ENCODE measurements at places on chromosomes 16 and 17. TPM values are rescaled to one million over a fixed set of nuclear protein-coding genes. Genes with fewer than 3 reads are reported as not detected.
A peak's percentile ranks its signal among the peaks of the same experiment; 100 is the strongest.

- no peak for DNase-seq
- H3K4me1 ChIP-seq, result no peaks in the 10 kb centered on the region
- H3K27ac ChIP-seq, result no peak overlapping the region
- H3K27me3 ChIP-seq, result no peaks in the 10 kb centered on the region
- no peak overlapping the region for H3K4me3 ChIP-seq
Observed at GRCh38 chr16:8720967-8721308, 46.5 kb downstream of the ABAT start.

The CMTM1 gene
- 0.81 TPM for total RNA-seq

DNA sequence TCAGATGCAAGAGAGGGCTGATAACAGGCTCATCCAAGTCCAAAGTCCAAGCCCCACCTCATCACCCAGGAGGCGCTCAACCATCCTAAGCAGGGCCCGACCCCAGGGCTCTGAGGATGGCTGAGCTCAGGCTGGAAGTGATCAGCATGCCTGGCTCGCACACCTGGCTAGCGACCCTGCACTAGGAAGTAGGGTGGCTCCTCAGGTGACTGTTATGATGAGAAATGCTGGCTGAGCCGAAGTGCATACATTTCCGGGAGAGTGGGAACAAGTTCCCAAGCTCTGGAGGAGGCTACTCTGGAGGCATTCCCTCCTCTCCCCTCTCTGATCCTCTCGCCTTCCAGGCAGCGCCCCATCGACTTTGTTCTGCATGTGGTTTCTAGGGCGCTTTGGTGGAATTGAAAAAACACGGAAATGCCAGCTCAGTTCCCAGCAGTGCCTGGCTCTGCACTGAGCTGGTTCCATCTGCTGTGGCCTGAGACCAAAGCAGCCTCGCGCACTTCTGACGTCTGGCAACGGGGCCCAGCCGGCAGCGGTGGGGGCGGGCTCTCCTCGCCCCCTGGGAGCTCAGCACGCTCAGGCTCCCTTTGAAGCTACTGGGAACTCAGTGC, 130.3 kb downstream of the IRF8 start:
- no peak overlapping the region for H3K4me3 ChIP-seq
- H3K27ac ChIP-seq, result no peak overlapping the region
- no peaks in the 10 kb centered on the region for H3K36me3 ChIP-seq
- H3K27me3 ChIP-seq, result no peaks in the 10 kb centered on the region

DNA sequence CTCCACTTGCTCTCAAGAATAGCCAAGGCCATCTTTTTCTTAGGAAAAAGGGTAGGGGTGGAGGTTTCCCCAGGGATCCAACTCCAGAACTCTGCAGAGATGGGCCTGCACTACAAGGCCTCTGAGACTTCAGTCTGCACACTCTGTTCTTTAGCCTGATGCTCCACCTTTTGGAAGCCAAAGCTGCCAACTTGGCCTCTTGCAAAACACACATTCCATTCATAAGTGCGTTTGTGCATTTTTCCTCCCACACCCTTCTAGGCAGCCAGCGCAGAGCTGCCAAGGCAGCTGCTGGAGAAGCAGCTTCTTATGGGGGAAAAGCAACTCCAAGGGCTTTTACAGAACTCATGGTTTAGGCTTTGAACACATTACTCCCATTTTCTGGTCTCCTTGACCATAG, 45.3 kb downstream of the REXO5 start:
- H3K36me3 ChIP-seq, result peaks cover 8% of the 10 kb centered on the region
- peak; percentile 59 for DNase-seq
- peak overlapping the region; percentile 95 for H3K27ac ChIP-seq
- peaks cover 36% of the 10 kb centered on the region for H3K4me1 ChIP-seq
- no peaks in the 10 kb centered on the region for H3K27me3 ChIP-seq

GRCh38 chr16:10629592-10629963, 49.2 kb upstream of the EMP2 start:
- no peaks in the 10 kb centered on the region for H3K36me3 ChIP-seq
- H3K27me3 ChIP-seq, result no peaks in the 10 kb centered on the region
- DNase-seq, result no peak

GRCh38 chr17:19703106-19703827, 13.1 kb downstream of the SLC47A2 start:
- H3K27ac ChIP-seq, result peak overlapping the region; percentile 69
- H3K27me3 ChIP-seq, result no peaks in the 10 kb centered on the region
- H3K4me1 ChIP-seq, result peaks cover 10% of the 10 kb centered on the region
- H3K36me3 ChIP-seq, result no peaks in the 10 kb centered on the region
- DNase-seq, result no peak

DNA sequence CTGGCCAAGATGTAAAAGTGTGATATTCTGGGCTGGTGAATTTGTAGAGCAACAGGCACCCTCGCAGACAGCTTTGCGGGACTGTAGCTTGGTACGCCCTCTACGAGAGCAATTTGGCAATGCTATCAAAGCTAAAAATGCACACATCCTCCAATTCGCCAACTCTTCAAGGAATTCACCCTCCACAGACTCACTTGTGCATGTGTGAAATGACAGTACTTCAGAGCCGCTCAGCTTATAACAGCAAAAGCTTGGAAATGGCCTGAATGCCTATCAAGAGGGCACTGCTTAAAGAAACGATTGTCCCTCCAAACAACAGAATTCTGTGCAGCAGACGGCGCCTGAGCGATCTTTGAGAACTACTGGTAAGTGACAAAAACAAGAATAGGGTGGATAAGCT, 130.8 kb downstream of the SDK2 start:
- no peak for DNase-seq
- no peaks in the 10 kb centered on the region for H3K4me1 ChIP-seq
- no peak overlapping the region for H3K4me3 ChIP-seq
- no peaks in the 10 kb centered on the region for H3K27me3 ChIP-seq
- H3K36me3 ChIP-seq, result no peaks in the 10 kb centered on the region

DNA sequence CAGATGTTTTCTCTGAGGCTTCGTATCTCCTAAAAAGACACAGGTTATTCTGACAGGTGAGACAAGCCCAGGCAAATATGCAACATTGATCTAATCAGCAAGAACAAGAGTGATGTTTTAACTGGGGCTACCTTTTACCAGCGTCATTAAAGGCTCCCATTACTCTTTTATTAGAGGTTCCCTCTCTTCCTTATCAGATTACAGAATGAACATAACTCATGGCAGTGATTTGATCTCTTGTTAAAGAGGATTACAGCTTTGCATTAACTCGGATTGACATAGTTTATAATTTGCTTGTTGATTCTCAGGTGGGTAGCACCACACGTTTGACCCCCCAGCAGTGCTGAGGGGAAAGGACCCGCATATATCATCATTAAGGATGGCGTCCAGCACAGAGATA, 90.5 kb downstream of the AATF start:
- no peak overlapping the region for H3K27ac ChIP-seq
- DNase-seq, result no peak
- H3K4me3 ChIP-seq, result no peak overlapping the region
- no peaks in the 10 kb centered on the region for H3K4me1 ChIP-seq

The SDR42E2 gene
- not detected for total RNA-seq

DNA sequence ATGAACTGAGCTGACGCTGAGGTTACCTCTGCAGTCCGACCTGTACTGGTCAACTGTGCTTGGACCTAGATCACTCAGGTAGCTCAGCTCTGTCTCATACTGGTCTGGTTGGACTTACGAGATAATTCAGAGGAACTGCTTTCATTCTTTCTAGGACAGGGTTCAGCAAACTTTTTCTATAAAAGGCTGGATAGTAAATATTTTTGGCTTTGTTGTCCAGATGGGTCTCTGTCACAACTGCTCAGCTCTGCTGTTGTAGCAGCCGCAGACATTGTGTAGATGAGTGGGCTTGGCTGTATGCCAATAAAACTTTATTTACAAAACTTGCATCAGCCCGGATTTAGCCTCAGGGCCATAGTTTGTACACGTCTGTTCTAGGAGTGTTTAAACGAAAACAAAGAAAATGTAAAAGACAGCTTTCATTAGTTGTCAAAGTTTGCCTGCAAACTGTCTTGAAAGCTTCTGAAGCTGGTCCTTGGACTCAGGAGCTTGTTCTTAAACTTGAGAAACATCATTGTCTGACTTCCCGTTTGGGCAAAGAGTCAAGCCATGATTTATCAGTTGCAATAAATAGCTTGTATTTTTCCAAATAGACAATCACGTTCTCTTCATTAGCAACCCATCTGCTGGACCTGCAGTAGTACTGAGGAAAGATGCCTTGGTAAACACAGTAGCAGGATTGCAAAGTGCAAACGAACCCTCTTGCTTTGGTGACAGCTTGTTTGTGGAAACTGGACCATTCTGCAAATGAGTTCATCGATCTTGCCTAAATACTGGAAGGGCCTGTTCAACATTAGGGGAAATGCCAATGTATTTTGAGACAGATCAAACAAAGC, 253.4 kb downstream of the SNX29 start:
- no peaks in the 10 kb centered on the region for H3K36me3 ChIP-seq
- H3K27ac ChIP-seq, result no peak overlapping the region
- DNase-seq, result no peak
- no peaks in the 10 kb centered on the region for H3K27me3 ChIP-seq
- H3K4me3 ChIP-seq, result no peak overlapping the region

DNA sequence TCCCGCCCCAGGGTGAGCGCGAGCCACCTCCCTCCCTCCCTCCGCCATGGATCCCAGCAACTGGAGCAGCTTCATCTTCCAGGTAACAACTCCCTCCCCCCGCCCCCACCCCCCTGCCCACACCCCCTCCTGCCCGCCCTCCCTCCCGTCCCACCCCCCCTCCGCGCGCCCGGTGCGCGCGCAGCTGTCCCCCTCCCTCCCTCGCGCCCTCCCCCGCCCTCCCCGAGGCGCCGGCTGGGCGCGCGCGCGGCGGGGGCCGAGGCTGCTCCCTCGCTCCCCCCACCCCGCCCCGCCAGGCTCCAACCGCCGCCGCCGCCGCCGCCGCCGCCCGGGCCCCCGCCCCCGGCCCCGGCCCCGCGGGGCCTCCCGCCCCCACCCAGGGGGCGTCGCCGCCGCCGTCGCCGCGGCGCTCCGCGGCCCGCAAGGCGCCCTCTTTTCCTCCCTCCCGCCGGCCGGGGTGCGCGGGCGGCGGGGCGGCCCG, at the start of gene MAZ:
MAZ (plus strand) TSS at position 431 of the 481 bp plus-strand sequence. CDS start 173 bp downstream, outside the sequence.
- H3K36me3 ChIP-seq, result peaks cover 9% of the 10 kb centered on the region
- H3K4me3 ChIP-seq, result peak within 1 kb of the TSS; percentile 89
- H3K4me1 ChIP-seq, result peaks cover 30% of the 10 kb centered on the region
- H3K27me3 ChIP-seq, result no peaks in the 10 kb centered on the region
- DNase-seq, result no peak

GRCh38 chr17:6334386-6334785, 100.5 kb downstream of the AIPL1 start:
- no peaks in the 10 kb centered on the region for H3K36me3 ChIP-seq
- no peaks in the 10 kb centered on the region for H3K27me3 ChIP-seq
- no peaks in the 10 kb centered on the region for H3K4me1 ChIP-seq
- H3K27ac ChIP-seq, result no peak overlapping the region
- no peak for DNase-seq

DNA sequence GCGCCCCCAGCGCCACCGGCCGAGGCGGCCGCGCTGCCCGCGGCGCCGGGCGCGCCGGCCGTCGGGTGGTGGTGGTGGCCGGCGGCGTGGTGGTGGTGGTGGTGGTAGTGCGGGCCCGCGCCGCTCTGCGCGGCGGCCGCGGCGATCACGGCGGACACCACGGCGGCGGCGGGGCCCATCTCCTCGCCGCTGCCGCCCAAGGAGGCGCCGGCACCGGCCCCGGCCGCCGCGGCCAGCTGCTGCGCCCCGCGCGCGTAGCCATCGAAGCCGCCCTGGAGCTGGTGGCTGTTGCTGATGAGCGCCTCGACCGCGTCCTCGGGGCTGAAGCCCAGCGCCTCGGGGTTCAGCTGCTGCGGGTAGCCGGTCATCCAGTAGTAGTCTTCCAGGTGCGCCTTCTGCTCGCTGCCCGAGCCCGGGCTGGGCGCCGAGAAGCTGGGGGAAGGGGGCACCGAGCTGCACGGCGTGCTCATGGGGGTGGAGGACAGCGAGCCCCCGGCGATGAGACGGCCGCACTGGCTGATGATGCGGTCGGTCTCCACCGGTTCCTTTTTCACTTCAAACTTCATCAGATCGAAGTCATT, 1.2 kb downstream of the MAF start:
- H3K4me3 ChIP-seq, result peak overlapping the region; percentile 90
- DNase-seq, result no peak
- H3K27ac ChIP-seq, result peak overlapping the region; percentile 73
- H3K27me3 ChIP-seq, result no peaks in the 10 kb centered on the region
- peaks cover 44% of the 10 kb centered on the region for H3K4me1 ChIP-seq

GRCh38 chr17:77690271-77691161, 268.0 kb upstream of the TNRC6C start:
- H3K4me1 ChIP-seq, result peaks cover 10% of the 10 kb centered on the region
- no peak overlapping the region for H3K27ac ChIP-seq
- no peak for DNase-seq
- no peaks in the 10 kb centered on the region for H3K36me3 ChIP-seq
- no peaks in the 10 kb centered on the region for H3K27me3 ChIP-seq

- H3K4me3 ChIP-seq, result no peak overlapping the region
- H3K4me1 ChIP-seq, result peaks cover 15% of the 10 kb centered on the region
- H3K27ac ChIP-seq, result no peak overlapping the region
- DNase-seq, result no peak
- peaks cover 25% of the 10 kb centered on the region for H3K36me3 ChIP-seq
Observed at GRCh38 chr16:18797746-18798145, 3.6 kb downstream of the ARL6IP1 start.

- no peaks in the 10 kb centered on the region for H3K27me3 ChIP-seq
- no peak for DNase-seq
- H3K27ac ChIP-seq, result no peak overlapping the region
- H3K4me1 ChIP-seq, result no peaks in the 10 kb centered on the region
- no peak overlapping the region for H3K4me3 ChIP-seq
- H3K36me3 ChIP-seq, result no peaks in the 10 kb centered on the region
Observed at GRCh38 chr17:55430541-55431288, 9.1 kb upstream of the MMD start.

The SLC13A2 gene
- total RNA-seq, result not detected

GRCh38 chr17:67517325-67517724, 140.2 kb downstream of the PITPNC1 start:
- H3K4me3 ChIP-seq, result no peak overlapping the region
- no peak overlapping the region for H3K27ac ChIP-seq
- no peak for DNase-seq
- H3K27me3 ChIP-seq, result no peaks in the 10 kb centered on the region
- H3K36me3 ChIP-seq, result no peaks in the 10 kb centered on the region

The TBC1D3H gene
- total RNA-seq, result not detected

The INCA1 gene
- total RNA-seq, result 1.2 TPM

- H3K27me3 ChIP-seq, result no peaks in the 10 kb centered on the region
- H3K36me3 ChIP-seq, result no peaks in the 10 kb centered on the region
- H3K4me3 ChIP-seq, result no peak overlapping the region
- no peak overlapping the region for H3K27ac ChIP-seq
- DNase-seq, result no peak
Observed at GRCh38 chr17:50807675-50808074, 27.7 kb upstream of the WFIKKN2 start.

GRCh38 chr16:11121914-11122692, 133.9 kb downstream of the SOCS1 start:
- H3K27me3 ChIP-seq, result no peaks in the 10 kb centered on the region
- peaks cover 5% of the 10 kb centered on the region for H3K36me3 ChIP-seq
- peaks cover 58% of the 10 kb centered on the region for H3K4me1 ChIP-seq
- peak overlapping the region; percentile 33 for H3K27ac ChIP-seq
- H3K4me3 ChIP-seq, result no peak overlapping the region

- no peaks in the 10 kb centered on the region for H3K4me1 ChIP-seq
- H3K27ac ChIP-seq, result no peak overlapping the region
- no peak for DNase-seq
- H3K27me3 ChIP-seq, result no peaks in the 10 kb centered on the region
- no peak overlapping the region for H3K4me3 ChIP-seq
Observed at GRCh38 chr17:73430848-73431247, 119.0 kb upstream of the CDC42EP4 start.
